ENCODE measurements at places on chromosomes 1 and 21. TPM values are rescaled to one million over a fixed set of nuclear protein-coding genes. Genes with fewer than 3 reads are reported as not detected.

NTMT2 gene
- total RNA-seq = not detected

XKR8 gene
- 9.2 TPM for total RNA-seq

DNA sequence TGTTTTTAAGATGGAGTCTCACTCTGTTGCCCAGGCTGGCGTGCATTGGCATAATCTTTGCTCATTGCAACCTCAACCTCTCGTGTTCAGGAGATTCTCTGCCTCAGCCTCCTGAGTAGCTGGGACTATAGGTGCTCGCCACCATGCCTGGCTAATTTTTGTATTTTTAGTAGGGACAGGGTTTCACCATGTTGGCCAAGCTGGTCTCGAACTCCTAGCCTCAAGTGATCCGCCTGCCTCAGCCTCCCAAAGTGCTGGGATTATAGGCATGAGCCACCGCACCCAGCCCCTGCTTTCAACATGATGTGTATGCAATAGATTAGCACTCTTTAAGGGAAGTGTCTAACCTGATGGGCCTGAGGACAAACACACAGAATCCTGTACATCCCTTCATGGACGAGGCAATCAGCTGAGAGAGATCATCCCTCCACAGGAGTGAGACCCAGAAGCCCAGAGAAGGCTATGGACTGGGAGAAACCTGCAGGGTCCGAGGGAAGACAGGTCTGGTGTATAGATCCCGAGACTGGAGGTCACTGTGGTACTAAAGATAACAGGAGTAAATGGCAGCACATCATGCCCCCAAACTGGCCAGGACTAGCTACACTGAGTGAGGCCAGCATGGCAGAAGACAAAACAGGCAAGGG lies 5.6 kb upstream of the DEGS1 start:
- H3K27ac ChIP-seq = no peak overlapping the region
- H3K27me3 ChIP-seq = no peaks in the 10 kb centered on the region
- no peak for DNase-seq

DNA sequence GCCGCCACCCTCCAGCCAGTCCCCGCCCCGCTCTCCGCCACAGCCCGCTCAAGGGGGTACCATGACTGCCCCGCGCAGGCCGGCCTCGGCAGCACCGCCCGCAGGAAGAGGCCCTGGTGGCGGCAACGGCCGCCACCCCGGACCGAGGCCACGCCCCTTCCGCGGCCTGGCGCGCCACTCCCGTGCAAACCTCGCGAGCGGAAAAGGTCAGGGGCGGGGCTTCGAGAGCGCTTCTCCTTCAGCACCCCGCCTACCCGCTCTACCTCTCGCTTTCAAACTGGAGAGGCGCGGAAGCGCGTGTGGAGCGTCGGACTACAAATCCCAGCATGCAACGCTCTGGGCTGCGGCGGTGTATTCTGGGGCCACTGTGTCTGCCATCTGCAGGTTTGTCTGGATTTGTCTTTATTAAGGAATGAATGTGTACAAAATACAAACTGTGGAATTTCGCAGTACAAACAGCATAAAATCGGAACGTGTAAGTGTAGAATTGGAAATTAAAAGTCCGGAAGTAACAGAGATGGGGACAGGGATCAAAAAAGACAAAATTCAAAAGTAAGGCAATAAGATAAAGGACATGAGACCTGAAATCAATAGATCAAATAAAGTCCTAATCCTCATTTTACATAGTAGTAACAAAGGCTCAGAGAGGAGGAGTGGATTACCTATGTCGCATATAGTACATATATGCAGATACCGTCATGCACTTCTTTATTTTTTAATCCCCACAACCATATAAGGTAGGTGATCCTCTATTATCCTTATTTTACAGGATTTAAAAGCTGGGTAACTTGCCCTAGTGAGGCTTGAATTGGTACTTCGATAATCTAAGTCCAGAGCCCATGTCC lies 464 bp upstream of the ADSS2 start:
- peaks cover 10% of the 10 kb centered on the region for H3K4me1 ChIP-seq
- peak overlapping the region; percentile 1 for H3K4me3 ChIP-seq
- no peaks in the 10 kb centered on the region for H3K36me3 ChIP-seq
- peak; percentile 97 for DNase-seq
- no peak overlapping the region for H3K27ac ChIP-seq

DNA sequence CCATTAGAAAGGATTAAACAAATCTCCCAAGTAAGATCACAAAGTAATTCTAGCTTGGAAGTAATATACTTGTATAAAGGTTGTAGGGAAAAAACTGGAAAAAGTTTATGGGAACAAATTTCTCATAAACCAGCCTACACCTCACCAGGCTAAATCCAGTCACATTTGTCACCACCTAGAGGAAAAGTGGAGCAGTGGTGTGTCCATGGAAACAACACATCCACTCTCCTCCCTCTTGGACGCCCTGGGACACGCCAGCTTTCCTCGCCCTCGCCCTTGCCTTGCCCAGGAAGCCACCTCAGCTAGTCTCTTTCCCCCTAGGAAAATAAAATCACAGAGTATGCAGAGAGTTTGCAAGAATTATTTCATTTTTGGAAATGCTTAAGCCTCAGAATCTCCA lies 2.2 kb downstream of the PALMD start:
- no peaks in the 10 kb centered on the region for H3K36me3 ChIP-seq
- H3K4me3 ChIP-seq = no peak overlapping the region
- peak; percentile 29 for DNase-seq
- H3K27ac ChIP-seq = no peak overlapping the region

DNA sequence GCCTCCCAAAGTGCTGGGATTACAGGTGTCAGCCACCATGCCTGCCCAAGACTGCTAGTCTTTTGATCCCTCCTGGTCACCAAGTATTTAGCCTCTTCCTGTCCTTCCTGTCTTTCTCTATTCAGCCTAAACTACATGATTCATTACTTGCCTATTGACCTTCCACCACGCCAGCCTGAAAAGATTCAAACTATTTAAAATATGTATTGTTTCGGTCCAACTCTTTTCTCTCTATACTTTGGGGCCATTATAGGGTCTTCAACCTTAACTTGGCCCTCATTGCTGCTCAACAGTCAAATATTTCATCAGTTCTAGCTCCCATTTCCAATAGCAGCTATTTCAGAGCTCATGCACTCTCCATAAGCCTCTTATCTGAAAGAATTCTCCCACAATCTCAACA lies 153.0 kb downstream of the TNFSF18 start:
- H3K4me3 ChIP-seq = no peak overlapping the region
- H3K4me1 ChIP-seq = peaks cover 17% of the 10 kb centered on the region
- no peaks in the 10 kb centered on the region for H3K27me3 ChIP-seq
- DNase-seq = peak; percentile 64

SMCP gene
- total RNA-seq = 0.17 TPM

NIBAN1 gene
- total RNA-seq = 91.7 TPM

DNA sequence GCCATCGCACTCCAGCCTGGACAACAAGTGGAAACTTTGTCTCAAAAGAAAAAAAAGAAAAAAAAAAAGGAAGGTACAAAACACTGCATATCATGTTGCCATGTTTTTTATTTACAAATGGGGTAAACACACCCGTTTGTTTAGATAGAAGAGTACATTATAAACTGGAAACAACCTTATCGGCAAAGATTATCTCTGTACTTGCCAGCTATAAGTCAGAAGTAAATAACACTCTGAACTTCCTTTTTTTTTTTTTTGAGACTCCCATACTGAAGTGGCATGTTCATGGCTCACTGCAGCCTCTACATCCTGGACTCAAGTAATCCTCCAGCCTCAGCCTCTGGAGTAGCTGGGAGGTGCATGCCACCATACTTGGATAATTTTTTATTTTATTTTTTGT lies 21.9 kb downstream of the USP48 start:
- H3K4me3 ChIP-seq = no peak overlapping the region
- H3K4me1 ChIP-seq = peaks cover 8% of the 10 kb centered on the region
- no peaks in the 10 kb centered on the region for H3K27me3 ChIP-seq
- DNase-seq = no peak
- H3K36me3 ChIP-seq = no peaks in the 10 kb centered on the region
- no peak overlapping the region for H3K27ac ChIP-seq

DNA sequence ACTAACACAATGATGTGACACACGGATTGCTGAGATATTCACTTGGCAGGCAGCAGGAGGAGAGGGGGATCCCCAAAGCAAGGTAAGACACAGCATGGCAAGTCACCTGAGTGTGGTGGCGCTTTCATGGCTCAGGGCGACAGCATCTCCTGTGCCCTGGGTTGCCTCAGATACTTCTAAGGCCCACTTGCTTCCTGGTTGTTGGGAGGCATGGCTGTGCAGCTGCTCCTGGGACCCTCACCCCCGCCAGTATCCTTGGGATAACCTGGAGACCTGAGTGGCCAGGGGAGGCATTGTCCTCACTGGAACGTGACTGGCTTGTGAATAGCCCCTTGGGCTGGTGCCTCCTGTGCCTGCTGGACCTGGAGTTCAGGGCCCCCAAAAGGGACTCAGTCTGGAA lies 69.8 kb downstream of the STUM start:
- H3K27ac ChIP-seq = no peak overlapping the region
- no peak overlapping the region for H3K4me3 ChIP-seq
- no peaks in the 10 kb centered on the region for H3K36me3 ChIP-seq
- H3K27me3 ChIP-seq = peaks cover 9% of the 10 kb centered on the region
- DNase-seq = no peak

CTSS gene
- total RNA-seq = 2.6 TPM

- no peaks in the 10 kb centered on the region for H3K27me3 ChIP-seq
- H3K4me1 ChIP-seq = no peaks in the 10 kb centered on the region
- H3K4me3 ChIP-seq = no peak overlapping the region
- no peak for DNase-seq
- H3K36me3 ChIP-seq = no peaks in the 10 kb centered on the region
Observed at GRCh38 chr1:29963946-29964345, 727.6 kb downstream of the PTPRU start.

DNA sequence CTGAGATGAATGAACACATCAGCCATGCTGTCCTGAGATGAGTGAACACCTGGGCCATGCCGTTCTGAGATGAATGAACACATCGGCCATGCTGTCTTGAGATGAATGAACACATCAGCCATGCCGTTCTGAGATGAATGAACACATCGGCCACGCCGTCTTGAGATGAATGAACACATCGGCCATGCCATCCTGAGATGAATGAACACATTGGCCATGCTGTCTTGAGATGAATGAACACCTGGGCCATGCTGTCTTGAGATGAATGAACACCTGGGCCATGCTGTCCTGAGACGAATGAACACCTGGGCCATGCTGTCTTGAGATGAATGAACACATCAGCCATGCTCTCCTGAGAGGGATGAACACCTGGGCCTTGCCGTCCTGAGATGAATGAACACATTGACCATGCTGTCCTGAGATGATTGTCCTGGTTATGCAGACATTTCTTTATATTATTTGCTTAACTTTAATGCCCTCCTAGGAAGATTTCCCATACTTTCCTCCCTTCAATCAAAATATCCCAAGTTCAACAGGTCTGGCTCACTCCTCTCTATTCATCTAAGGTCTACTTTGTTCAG lies 48.6 kb upstream of the COL6A1 start:
- no peaks in the 10 kb centered on the region for H3K36me3 ChIP-seq
- H3K27me3 ChIP-seq = peaks cover 18% of the 10 kb centered on the region
- DNase-seq = no peak
- H3K4me3 ChIP-seq = no peak overlapping the region
- no peaks in the 10 kb centered on the region for H3K4me1 ChIP-seq
- H3K27ac ChIP-seq = no peak overlapping the region

GRCh38 chr1:192747301-192747700 lies 61.5 kb upstream of the RGS2 start:
- H3K4me3 ChIP-seq = no peak overlapping the region
- no peaks in the 10 kb centered on the region for H3K27me3 ChIP-seq
- H3K27ac ChIP-seq = no peak overlapping the region
- H3K4me1 ChIP-seq = no peaks in the 10 kb centered on the region
- H3K36me3 ChIP-seq = no peaks in the 10 kb centered on the region

DNA sequence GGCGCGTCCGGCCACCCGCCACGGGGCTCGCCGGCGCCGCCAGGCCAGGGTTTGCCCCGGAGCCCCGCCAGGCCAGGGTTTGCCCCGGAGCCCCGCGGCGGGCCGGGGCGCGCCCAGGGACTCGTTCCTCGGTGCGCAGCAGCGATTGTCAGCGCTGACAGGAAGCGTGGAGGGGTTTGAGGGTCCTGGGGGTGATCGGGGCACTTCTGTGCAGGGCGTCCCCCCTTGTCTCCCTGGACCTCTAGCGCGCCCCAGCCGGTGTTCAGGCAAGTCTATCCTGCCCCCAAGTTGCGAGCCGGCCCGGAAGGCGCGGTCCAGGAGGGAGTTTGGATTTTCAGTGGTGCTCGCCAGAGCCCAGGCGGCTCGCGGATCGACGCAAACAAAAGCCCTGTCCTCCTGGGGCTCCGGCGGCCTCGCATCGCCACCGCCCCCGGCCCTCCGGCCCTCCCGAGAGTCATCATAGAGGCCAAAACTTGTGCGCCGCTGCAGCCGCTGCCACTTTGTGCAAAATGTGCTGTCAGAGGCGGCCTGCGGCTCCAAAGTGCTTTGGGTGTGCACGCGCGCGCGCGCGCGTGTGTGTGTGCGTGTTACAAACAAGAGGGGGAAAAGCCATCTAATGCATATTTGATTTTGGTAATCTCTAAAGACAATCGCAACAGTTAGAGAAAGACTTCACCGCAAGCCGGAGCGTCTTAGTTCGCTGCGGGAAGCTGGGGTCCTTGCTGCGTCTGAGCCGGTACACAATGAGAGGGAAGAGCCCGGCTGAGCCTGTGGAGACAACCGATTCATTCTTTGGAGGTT lies 1.0 kb downstream of the ROR1 start:
- peak overlapping the region; percentile 82 for H3K4me3 ChIP-seq
- peaks cover 5% of the 10 kb centered on the region for H3K4me1 ChIP-seq
- peak overlapping the region; percentile 46 for H3K27ac ChIP-seq
- DNase-seq = peak; percentile 59
- H3K36me3 ChIP-seq = no peaks in the 10 kb centered on the region

DNA sequence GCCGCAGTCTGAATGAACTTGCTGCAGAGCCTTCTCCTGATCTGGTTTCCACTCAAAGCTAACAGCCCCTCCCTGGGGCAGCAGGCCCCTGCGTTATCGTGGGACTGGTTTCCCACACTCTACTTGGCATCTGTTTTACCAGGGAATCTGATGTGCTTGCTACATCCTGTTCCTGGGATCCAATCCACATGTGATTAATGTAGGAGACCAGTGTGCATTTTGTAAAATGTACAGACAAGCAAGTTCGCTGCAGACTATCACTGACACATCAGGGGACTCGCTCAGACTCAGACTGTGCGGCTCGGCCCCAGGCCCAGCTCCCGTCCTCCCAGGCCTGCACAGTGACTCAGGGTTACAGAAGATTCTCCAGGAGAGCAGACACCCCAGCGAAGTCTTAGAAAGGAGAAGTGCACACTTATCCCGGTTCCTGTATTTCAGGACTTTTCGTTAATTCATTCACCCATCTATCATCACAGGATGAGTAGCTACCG lies 340.1 kb downstream of the MATN1 start:
- no peaks in the 10 kb centered on the region for H3K36me3 ChIP-seq
- DNase-seq = peak; percentile 41
- H3K27me3 ChIP-seq = no peaks in the 10 kb centered on the region
- H3K4me1 ChIP-seq = peaks cover 8% of the 10 kb centered on the region
- no peak overlapping the region for H3K4me3 ChIP-seq

ELOVL1 gene
- total RNA-seq = 65.2 TPM

DNA sequence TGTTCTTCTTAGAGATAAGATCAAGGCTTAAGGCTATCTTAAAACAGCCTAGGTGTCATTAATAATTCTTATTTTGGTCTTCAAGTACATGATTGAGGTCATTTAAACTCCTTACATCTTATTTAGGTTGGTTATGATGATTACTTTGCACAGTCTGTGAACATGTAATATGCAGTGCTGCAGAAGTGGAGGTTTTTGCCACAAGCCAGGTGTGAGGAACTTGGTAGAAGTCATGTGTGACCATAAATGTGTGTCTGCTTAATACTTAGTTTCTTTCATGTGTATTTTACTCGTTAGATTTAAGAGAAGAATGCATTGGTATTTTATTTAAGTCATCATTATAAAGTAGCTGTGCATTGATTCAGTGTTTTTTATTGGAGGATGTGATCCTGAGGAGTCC lies 10.1 kb downstream of the ATG4C start:
- H3K27ac ChIP-seq = no peak overlapping the region
- H3K36me3 ChIP-seq = no peaks in the 10 kb centered on the region
- H3K4me3 ChIP-seq = no peak overlapping the region
- no peaks in the 10 kb centered on the region for H3K27me3 ChIP-seq
